ENCODE measurements at places on chromosomes 4 and X. TPM values are rescaled to one million over a fixed set of nuclear protein-coding genes. Genes with fewer than 3 reads are reported as not detected.

CAPN6 gene
- 41.9 TPM for total RNA-seq

NAP1L3 gene
- total RNA-seq = 8.5 TPM

IBSP gene
- 0.30 TPM for total RNA-seq

SPARCL1 gene
- 118 TPM for total RNA-seq

LINC00632 gene
- total RNA-seq = 61.9 TPM

LUZP4 gene
- total RNA-seq = not detected

ITM2A gene
- 138 TPM for total RNA-seq

TTC29 gene
- 0.49 TPM for total RNA-seq

Measured in skin of body (tissue), 3 donors.